ENCODE measurements at places on chromosomes 6 and 20. TPM values are rescaled to one million over a fixed set of nuclear protein-coding genes. Genes with fewer than 3 reads are reported as not detected.

The HRH3 gene
- total RNA-seq: not detected

The SLC17A2 gene
- not detected for total RNA-seq

The SLC22A3 gene
- 13.5 TPM for total RNA-seq

The ANGPT4 gene
- not detected for total RNA-seq
